Thymus (tissue), 14 donors: ENCODE measurements at places on chromosomes 5 and 9.

DNA sequence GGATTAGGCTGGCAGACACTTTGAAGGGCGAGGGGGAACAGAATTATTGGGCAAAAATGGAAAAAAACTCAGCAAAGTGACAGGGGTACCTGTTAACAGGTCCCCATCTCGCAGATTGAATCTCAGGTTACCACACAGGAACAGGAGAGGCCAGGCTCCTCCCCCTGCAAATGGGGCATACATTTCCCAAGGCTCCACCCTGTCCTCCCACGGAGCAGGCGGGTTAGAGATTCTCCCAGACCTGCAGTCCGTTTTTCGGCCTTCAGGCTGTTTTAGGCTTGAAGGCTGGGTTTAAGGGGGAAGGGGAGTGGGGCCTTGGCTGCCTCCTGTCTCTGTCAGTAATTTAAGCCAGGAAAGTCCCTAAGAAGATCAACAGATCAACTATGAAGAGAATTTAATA, 42.7 kb downstream of the LRRC70 start:
- DNase-seq, result no peak

DNA sequence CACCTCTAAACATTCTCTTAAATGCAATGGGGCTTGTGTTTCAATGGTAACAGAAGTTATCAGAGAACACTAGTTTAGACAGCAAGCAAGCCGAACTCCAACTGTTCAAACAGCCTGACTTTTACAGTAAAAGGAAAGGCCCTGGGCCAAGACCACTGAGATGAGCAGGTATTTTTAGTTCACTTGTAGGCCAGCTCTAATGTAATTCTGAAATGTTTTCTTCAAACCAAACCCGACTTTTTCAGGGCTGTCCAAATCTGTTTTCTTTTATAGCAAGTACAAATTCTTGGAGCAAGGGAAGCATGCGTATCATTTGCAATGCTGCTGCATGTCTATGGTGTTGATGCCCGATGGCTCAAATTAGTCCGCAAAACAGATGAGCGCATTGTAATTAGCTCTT, 192.9 kb downstream of the SLF1 start:
- no peak for DNase-seq

DNA sequence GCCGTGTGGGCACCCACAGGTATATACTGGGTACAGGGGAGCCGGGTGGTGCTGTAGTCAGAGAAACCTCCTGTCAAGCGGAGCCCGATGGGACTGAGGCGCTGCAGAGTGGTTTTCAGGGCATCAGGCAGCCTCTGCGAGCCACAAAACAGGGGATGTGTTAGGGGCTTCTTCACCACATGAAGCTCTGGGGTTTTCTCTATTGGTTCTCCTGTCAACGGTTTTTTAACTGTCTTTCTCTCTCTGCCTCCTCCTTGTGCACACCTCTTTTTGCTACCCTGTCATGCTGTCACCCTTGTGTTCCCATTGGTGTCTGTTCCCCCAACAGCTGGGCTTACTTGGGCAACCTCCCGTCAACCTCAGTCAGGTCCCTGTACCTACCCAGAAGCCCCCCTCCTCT, 19.9 kb downstream of the RALGPS1 start:
- DNase-seq, result peak; percentile 75

GRCh38 chr9:114366334-114367128, 21.3 kb downstream of the AKNA start:
- no peak for DNase-seq

- no peak for DNase-seq
These were observed 99.2 kb downstream of the HSPA4 start for GRCh38 chr5:133150909-133151544.

DNA sequence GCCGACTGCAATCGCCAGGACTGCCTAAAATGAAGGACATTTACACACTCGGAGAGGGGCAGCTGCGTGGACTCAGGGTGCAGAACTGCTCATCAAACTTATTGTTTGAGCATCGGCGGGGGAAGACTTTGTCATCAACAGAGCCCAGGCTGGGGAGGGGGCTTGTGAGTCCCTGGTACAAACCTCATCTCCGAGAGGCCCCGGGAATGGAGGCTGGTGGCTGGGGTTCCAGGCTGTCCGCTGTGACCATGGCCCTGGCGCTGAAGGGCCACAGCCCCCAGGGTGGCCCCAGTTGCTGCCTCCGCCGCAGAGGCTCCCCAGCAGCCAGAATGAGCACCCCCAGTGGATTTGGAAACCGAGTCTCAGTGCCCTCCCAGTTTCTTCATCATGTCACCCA, 46.1 kb upstream of the RNU6ATAC start:
- no peak for DNase-seq

GRCh38 chr5:137155261-137156000, 343.7 kb downstream of the SPOCK1 start:
- no peak for DNase-seq

DNA sequence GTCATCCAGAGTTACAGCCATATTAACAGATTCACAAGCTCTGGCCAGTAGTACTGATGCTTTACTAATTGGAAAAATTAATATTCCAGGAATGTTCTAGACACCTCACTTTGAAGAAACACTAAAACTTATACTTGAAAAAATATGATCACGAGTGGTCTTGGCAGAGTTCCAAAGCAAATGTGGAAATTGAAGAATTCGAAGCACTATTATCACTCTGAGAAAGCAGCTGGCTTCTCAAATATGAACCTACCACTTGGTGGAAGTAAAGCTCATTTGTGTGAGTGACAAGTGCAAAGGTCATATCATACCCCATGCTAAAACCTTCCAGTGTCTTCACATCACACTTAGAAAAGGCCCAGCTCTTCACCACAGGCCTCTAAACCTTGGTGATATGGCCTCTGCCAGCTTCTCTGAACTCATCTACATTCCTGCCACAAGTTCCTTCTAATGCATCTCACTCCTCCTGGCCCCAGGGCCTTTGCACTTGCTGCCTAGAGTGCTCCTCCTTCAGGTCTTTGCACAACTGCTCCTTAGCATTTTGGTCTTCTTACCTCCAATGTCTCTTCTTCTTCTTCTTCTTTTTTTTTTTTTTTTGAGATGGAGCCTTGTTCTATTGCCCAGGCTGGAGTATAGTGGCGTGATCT, 175.7 kb upstream of the SMIM23 start:
- no peak for DNase-seq

- DNase-seq, result no peak
These were observed 10.3 kb downstream of the OCLN start for GRCh38 chr5:69502767-69503488.

GRCh38 chr5:119031011-119031886, 39.6 kb upstream of the DMXL1 start:
- peak; percentile 40 for DNase-seq

DNA sequence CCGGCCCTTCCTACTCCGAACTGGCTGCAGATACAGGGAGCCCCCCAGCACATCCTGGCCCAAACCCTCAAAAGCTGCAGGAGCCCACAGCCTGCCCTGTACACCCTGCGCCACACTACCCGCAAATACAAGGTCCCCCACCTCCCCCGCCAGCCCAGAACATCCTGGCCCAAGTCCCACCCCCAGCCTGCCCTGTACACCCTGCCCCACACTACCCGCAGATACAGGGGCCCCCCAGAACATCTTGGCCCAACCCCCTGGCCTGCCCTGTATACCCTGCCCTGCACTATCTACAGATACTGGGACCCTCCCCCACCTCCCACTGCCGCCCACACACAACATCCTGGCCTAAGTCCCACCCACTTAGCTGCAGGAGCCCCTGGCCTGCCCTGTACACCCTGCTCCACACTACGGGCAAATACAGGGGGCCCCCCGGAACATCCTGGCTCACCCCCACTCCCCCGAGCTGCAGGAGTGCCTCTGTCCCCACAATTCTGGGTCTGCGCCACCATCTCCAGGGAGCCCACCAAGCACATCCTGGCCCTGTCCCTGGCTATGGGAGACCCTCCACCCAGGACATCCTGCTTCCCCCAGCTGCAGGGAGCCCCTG, 8.3 kb downstream of the LPCAT1 start:
- no peak for DNase-seq

DNA sequence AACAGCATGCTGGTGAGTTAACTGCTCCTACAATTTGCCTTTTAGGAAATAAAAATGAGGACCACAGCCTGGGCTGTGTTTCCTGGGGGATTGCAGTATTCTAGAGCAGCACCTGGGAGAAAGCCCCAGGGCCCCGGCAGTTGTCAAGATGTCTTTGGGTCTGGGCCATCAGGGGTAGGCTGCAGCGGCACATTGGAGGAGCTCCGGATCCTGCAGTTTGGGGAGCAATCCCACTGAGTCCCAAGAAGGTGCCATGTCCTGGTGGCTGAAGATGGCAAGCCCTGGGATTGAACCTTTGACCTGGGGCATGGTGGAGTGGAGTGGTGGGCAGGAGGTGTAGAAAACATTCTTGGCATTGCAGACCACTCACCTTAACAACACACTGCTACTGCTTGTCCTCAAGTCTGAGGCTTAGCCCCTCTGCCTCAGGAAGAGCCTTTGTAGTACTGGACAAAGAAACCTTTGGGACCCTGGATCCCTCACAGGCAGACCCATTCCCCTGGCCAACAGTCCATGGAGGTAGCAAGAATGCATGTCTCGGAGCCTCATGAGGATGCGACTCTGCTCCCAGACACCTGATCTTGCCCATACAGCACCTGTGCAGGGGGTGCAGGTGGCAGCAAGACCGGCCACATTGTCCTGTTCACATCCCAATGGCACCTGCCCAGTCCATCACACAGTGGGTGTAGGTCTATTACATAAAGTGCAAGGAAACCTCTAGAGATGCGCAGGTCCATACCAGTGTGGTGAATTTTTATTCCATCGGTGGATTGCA, 159.1 kb upstream of the IRX2 start:
- no peak for DNase-seq

- no peak for DNase-seq
These were observed 26.7 kb downstream of the UNC5A start for GRCh38 chr5:176836811-176837706.

DNA sequence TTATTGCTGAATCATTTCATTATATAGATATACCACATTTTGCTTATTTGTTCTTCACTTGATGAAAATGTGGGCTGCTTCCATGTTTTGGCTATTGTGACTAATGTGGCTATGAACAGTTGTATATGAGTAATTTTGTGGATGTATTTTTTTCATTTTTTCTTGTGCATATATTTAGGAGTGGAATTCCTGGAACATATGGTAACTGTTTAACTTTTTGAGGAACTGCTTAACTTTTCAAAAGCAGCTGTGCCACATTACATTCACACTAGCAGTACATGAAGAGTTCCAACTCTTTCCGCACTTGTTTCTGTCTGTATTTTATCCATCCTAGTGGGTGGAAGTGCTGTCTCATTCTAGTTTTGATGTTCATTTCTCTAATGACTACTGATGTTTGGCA, 67.8 kb downstream of the JAK2 start:
- no peak for DNase-seq

DNA sequence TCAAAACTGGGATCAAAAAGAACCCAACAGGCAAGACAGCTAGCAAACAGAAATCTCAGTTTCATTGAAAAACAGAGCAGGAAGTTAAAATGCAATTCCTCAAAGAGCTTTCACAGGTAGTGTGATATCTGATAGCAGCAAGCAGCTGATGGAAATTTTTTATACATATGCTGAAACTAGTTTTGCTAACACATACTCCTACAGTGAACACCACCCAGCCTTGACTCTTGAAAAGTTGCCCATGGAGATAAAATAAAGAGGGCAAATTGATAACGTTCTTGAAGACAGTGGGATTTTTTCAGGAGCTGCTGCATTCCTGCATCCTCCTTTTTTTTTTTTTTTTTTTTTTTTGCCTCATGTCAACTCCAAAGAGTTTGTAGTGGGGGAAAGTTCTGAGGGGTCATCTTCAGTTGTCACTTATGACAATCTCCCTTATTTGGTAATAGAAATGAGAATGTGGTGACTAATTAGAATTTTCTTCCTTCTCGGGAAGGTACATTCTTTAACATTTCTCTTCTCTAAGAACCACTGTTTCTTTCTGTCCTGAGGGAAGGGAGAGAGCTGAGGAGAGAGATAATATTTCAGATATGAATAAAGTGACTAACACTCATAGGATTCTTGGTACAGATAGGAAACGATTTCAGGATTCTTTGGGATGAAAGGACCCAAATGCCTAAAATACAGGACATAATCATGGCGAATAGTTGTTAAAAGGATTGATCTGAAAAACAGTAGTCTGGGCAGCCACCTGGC, 24.6 kb downstream of the SH3RF2 start:
- DNase-seq, result no peak

GRCh38 chr9:83065233-83065632, 2.3 kb upstream of the RASEF start:
- no peak for DNase-seq

DNA sequence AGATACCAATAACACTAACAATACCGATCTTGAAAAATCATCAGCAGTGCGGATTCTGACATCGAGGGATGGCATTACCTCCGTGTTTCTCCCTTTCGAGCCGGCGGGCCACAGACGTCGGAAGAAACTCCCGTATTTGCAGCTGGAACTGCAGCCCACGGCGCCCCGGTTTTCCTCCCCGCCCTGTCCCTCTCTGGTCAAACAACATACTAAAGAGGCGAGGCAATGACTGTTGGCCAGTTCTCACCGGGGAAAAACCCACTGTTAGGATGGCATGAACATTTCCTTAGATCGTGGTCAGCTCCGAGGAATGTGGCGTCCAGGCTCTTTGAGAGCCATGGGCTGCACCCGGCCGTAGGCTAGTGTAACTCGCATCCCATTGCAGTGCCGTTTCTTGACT, 32.8 kb downstream of the OLFM1 start:
- no peak for DNase-seq

DNA sequence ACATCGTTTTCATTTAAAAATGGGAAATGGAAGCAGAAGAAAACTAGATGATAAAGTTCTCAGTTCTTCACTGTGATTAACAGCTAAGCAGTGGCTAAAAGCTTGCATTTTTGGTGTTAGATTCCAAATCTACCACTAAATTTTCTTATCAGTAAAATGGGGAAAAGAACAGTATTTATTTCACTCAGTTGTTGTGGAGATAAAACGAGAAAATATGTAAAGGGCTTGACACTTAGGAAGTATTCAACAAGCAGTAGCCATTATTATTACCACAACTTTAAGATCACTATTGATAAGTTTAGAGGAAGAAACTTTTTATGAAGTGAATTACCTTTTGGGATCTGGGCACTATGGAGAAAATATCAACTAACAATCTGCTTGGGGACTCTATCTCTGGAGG, 4.5 kb downstream of the STOM start:
- no peak for DNase-seq

DNA sequence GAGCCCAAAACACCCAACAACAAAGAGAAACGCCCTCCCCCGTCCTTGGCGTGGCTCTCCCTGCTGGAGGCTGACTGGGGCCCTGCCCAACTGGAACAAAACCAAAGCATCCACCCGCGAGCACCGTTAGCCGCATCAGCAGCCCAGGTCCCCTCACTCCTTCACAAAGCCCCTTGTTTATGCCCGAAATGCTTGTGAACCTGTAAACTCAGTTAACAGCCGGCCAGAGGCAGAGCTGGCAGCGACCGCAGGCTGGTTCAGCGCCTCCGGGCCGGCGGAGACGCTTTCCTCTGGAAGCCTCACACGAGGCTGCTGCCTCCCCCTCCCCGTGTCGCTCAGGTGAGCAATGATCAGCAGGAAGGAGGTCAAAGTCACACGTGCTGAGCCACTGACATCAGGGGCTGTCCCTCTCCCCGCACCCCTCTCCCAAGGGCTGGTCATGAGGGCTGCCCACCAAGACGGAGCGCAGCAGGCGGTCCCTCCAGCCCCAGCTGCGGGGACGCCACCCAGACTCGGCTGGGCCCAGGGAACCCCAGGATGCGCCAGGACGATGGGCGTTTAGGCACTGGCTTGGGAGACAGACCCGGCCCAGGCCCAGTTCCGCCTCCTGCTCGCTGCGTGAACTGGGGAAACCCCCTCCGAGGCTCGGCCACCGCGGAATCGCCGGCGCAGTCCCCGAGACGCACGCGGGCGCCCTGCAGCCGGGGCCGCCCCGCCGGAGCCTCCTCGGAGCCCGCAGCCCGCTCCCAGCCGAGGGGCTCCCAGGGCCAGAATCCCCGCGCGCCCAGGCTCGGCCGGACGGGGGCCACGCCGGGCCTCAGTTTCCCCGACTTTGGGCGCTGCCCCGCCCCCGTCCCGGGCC, 563 bp downstream of the SNAPC4 start:
- DNase-seq, result no peak
